Activated CD4-positive, alpha-beta T cell treated with anti-CD3 and anti-CD28 coated beads, Interleukin-2, amount 10 ng/mL, durations not matched to agents 24 days and 14 days (primary cell): ENCODE measurements at places on chromosomes 3 and 15.

- DNase-seq = no peak
Observed at GRCh38 chr3:148227534-148227933, 470.2 kb upstream of the AGTR1 start.

GRCh38 chr3:79162653-79163052 lies 605.1 kb downstream of the ROBO1 start:
- DNase-seq = no peak

- peak; percentile 92 for DNase-seq
Observed at GRCh38 chr15:45522328-45523165, at the start of gene SLC30A4. Gene SLC30A4 (minus strand): TSS chr15:45522755. CDS start chr15:45522354, 401 bp downstream.

- no peak for DNase-seq
Observed at GRCh38 chr3:96347289-96347688, 467.1 kb upstream of the EPHA6 start.

DNA sequence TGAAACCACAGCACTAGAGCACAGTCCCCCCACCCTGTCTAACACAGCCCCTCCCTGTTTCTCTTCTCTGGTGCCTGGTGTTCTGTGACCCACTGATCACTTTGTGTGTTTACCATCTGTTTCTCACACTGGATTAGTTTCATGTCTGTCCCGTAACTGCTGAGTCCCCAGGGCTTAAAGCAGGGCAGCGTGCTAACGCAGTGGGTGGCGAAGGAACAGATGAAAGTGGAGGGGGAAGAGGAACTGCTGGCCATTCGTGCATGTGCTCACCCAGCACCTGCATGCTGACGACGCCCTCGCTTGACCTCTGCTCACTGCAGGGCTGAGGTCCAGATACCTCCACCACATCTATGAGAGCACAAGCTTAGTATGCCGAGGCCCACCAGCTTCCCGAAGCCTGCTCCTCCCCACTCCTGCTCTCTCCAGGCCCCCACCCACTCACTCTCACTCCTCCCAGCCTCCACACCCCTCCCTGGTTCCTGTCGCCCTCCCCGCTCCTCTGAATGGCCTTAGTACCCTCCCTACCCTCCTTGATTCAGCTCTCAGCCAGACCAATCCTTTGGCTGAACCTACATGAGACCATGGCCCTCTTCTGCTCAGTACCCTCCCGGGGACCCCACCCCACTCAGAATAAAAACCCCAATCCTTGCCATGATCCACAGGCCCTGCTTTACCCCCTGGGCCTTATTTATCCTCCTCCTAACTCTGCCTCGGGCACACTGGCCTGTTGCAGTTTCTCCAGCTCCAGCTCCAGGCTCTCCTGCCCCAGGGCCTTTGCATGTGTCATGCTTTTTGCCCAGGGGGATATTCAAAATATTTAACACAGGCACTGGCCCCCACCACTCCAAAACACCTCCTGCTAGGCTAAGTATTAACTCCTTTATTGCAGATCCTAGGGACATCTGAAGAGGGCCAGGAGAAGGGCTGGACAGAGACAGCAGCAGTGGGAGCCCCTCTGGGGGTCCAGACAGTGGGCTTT lies 15.1 kb upstream of the IQSEC1 start:
- no peak for DNase-seq

DNA sequence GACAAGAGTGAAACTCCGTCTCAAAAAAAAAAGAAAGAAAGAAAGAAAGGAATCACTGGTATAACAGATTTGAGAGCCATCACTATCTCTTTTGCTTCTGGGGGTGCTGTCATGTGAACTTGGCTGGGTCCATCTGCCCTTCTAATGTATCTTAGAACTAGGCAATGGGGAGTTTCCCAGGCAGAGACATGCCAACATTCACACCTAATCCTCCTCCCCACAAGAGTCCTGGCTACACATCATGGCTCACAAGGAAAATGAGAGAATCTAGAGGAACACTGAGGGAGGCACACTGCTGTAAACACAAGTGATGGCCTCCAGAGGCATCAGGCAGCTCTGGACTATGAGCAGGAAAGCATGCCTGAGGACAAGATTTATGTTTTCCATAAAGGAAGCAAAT lies 67.8 kb upstream of the PPP2R3A start:
- DNase-seq = peak; percentile 19

- DNase-seq = no peak
Observed at GRCh38 chr3:42822828-42823227, 13.6 kb downstream of the ACKR2 start.

DNA sequence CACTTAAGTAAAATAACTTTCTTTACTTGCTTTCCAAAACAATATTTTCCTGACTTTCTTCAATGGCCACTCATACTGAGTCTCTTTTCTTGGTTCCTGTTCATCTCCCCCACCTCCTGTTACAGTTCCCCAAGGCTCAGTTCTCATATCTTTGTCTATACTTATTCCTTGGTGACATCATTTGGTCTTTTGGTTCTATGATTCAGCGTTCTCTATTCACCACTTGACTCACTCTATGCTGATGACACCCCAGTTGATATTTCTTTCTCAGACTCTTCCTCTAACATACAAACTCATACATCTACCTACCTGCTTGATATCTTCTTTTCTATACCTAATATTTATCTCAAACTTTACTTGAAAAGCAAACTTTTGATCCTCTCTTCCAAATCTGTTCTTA lies 85.0 kb upstream of the P3H2 start:
- DNase-seq = no peak

- no peak for DNase-seq
Observed at GRCh38 chr3:76044601-76045600, 259.6 kb upstream of the ZNF717 start.

DNA sequence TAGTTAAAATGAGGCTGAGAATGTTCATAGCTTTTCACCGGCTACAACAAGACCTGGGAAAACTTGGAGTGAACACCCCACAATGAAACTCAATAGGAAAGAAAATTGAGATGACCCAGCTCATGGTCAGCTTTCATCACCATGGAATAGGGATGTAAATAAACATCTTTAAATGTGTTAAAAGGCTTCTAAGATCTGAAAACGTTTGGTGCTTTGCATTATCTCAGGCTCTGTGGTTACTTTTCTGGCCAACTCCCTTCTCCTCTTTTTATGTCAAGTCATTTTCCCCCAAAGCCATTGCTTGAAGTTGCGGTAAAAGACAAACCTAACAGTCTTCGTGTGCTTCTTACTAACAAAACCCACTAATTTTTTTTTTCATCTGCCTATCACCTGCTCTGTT lies 195.8 kb downstream of the MECOM start:
- no peak for DNase-seq
